GF-D8 (cell line): ENCODE measurements at places on chromosomes 3 and 15.

DNA sequence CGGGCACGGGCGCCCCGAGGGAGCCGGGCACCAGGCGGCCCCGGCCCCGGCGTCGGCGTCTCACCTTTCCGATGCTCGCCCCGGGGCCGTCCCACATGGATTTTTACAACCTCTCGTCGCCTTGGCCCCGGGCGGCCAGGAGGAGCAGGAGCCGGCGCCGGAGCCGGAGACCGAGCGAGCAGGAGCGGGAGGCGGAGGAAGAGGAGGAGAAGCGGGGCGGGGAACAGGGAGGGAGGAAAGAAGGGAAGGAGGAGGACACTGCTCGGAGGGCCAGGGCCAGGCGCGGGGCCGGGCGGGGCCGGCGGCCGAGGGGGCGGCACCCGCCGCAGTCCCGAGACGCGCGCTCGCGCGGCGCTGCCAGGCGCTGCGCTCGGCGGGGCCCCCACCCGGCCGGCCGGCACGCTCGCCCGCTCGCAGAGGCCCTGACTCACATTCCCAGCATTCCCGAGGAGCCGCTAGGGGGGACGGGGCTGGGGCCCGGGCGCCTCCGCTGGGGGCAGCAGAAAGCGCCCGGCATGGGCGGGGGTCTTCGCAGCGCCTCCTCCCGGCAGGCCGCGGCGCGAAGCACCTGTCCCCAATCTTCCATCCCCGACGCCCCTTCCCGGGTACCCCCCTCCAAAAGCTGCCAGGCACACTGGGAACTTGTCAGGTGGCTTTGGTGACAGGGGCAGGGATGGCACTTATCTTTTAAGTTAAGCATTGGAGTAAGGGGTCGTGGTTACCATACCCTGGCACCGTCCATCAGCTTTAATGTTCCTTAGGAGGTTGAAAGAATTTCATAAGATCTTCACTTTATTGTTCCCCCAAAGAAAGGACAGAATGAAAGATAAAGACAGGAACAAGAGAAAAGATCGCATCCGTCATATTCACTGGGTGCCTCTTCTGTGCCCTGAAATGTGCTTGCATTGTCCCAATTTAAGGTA lies at the start of gene ERC2:
TSS of gene ERC2 (minus strand) at position 284 of the 923 bp plus-strand sequence.
- DNase-seq: no peak

- DNase-seq: no peak
These were observed 126.0 kb upstream of the IQSEC1 start for GRCh38 chr3:13199006-13199776.

GRCh38 chr3:155682426-155683343 lies 62.2 kb downstream of the PLCH1 start:
- DNase-seq: no peak

GRCh38 chr3:72187131-72187530 lies 402.2 kb upstream of the PROK2 start:
- no peak for DNase-seq

GRCh38 chr3:127392156-127392490 lies 104.3 kb upstream of the PRR20G start:
- no peak for DNase-seq

DNA sequence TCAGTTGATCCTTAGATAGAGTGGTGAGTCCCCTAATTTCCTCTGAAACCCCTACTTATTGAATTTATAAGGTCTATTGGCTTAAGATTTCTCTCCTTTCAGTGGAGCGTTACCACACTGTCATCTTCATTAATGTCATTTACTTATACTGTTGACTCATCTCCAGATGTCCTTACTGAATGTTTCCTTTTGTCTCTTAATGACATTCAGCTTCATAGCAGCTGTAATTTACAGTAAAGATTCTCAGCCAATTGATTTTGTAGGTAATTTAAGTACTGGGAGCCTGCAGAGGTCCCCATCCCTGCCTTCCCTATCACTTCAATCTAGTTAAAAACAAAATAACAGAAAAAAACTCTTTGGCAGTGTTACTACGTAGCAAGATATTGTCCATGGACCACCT lies 18.8 kb downstream of the STX19 start:
- DNase-seq: no peak

DNA sequence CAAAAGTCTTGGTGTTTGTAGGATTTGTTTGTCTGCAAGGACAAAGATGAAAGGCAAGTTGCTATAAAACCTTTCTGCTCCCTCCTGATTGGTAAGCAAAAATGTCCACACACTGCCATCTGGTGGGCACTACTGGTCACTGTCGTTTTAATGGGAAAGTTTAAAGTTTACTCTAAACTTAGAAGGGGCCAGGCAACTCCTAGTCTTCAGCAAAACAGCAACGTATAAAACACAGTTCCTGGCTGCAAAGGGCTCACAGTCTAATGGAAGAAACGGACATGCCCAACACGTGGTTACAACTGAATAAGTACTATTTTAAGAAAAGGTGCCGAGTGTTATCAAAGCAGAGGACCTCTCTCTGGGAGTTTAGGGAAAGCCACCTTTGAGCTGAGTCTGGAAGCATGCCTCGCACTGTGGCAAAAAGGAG lies 23.7 kb upstream of the TPRG1 start:
- DNase-seq: no peak

DNA sequence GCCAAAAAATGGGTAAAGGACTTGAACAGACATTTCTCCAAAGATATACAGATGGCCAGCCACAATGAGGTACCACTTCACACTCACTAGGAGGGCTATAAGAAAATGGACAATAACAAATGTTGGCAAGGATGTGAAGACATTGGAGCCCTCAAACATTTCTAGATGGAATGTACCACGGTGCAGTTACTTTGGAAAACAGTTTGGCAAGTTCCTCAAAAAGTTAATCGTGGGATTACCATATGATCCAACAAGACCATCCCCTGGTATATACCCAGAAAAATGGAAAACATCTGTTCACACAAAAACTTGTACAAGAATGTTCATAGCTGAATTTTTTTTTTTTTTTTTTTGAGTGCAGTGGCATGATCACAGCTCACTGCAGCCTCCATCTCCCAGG lies 15.9 kb upstream of the HRH1 start:
- no peak for DNase-seq

GRCh38 chr3:55521064-55521737 lies 34.1 kb upstream of the WNT5A start:
- DNase-seq: no peak

- DNase-seq: no peak
These were observed 248.8 kb downstream of the SHOX2 start for GRCh38 chr3:157857440-157857839.

DNA sequence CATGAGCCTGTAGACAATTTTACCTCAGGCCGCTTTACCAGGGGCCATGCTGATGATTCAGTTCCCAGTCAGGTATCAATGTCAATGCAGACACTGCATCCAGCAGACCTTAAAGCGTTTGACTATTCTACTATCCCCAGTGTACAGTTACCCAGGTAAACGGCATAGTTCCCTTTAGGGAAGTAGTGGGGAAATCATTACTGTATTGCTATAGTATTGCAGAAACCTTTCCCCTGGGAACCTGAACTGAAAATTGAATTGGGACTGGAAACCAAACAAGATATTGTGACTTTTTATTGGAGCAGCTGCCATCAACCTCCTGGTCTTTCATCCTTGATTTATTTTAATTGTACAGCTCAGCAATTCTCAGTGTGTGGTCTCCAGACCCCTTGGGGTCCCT lies 6.6 kb upstream of the INAFM2 start:
- DNase-seq: no peak

DNA sequence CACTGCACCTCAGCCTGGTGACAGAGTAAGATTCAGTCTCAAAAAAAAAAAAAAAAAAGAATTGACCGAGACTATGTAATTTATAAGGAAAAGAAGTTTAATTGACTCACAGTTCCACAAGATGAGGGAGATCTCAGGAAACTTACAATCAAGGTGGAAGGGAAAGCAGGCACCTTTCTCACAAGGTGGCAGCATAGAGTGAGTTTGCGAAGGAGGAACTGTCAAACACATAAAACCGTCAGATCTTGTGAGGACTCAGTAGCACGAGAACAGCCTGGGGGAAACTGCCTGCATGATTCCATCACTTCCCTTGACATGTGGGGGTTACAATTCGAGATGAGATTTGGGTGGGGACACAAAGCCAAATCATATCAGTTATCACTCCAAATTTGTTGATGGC lies 380.9 kb downstream of the EDEM1 start:
- no peak for DNase-seq

GRCh38 chr3:74839566-74839965 lies 225.1 kb upstream of the CNTN3 start:
- no peak for DNase-seq

GRCh38 chr3:179036626-179037300 lies 34.8 kb downstream of the ZMAT3 start:
- no peak for DNase-seq

DNA sequence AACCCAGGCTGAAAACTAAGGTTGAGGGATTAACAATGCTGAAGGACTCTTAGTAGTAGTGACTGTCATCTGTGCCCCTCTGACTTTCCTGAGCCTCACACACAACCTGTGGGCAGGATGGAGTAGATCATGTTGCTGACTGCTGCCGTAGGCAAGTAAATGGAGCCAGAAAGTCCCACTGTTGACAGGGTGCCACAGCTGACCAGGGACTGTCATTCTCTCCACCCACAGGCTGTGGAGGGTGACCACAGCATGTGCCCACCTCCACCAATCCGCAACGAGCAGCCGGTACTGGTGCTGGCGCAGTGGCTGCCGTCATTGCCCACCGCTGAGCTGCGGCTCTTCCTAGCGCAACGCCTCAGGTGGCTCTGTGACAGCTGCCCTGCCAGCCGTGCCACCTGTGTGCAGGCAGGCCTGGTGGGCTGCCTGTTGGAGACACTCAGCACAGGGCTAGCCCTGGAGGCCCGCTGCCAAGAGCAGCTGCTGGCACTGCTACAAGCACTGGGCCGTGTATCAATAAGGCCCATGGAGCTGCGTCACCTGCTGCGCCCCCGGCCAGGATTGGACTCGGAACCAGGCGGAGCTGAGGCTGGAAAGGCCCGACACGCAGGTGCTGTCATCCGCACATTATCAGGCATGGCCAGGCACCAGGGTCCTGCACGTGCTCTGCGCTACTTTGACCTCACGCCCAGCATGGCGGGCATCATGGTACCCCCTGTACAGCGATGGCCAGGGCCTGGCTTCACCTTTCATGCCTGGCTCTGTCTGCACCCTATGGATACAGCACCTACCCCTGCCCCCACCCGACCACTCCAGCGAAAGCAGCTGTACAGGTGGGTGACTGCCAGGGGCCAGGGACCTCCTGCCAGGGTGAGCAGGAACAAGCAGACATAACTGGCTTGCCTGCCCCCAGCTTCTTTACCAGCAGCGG lies 15.6 kb downstream of the NBEAL2 start:
- no peak for DNase-seq

- DNase-seq: no peak
These were observed 33.6 kb upstream of the TMCC1 start for GRCh38 chr3:129927072-129927471.

- peak; percentile 83 for DNase-seq
These were observed at the start of gene RBSN for GRCh38 chr3:15098503-15099363. Gene RBSN (minus strand): TSS chr3:15099148. CDS start chr3:15096120, 3,028 bp downstream.

- no peak for DNase-seq
These were observed 17.8 kb downstream of the ACKR2 start for GRCh38 chr3:42827023-42827422.

- DNase-seq: no peak
These were observed 537.3 kb upstream of the NR2F2 start for GRCh38 chr15:95793231-95793630.

DNA sequence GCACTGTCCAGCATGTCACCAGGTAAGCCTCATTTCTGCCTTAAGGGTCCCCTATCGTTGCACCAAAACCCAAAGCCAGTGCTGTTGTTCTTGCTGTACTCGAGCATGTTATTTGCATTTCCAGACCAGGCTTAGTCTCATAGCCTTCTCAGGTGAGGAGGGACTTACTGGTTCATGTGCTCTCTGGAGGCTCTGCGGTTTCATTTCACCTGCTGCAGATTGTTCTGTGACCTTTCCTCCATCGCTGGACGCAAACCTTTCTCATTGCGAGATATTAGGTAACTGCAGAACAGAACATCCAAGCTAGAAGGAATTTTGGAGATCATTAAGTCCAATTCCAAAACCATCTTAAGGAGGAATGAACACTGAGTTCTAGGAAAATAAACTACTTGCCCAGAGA lies 187.3 kb upstream of the BCL6 start:
- no peak for DNase-seq

- DNase-seq: no peak
These were observed 407.1 kb downstream of the LSAMP start for GRCh38 chr3:116037954-116038911.

- DNase-seq: no peak
These were observed 47.5 kb upstream of the SSR3 start for GRCh38 chr3:156602424-156602823.

- no peak for DNase-seq
These were observed 627.1 kb upstream of the ADAMTS9 start for GRCh38 chr3:65314916-65315315.

- no peak for DNase-seq
These were observed 307.0 kb upstream of the ROPN1 start for GRCh38 chr3:124298951-124299350.

GRCh38 chr3:58880182-58880581 lies 169.6 kb downstream of the CFAP20DC start:
- no peak for DNase-seq

DNA sequence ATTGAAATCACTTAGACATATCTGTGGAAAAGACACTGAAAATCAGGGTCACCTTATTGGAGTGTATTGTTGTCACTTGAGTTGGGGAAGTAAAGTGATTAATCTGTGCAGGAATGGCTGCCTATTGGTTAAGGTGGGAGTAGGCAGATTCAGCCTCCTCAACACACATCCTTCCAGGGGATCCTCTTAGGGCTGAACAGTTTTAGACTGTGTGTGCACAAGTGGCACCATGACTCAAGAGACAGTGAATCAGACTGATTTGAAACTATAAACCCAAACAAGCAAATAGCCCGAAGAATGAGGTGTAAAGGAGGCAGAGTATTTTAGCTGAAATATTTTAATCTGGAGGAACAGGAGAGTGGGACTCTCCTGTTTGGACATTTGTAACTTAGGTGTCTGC lies 4.9 kb downstream of the ABHD17C start:
- no peak for DNase-seq

- no peak for DNase-seq
These were observed 74.8 kb downstream of the ADAMTS9 start for GRCh38 chr3:64612916-64613526.

DNA sequence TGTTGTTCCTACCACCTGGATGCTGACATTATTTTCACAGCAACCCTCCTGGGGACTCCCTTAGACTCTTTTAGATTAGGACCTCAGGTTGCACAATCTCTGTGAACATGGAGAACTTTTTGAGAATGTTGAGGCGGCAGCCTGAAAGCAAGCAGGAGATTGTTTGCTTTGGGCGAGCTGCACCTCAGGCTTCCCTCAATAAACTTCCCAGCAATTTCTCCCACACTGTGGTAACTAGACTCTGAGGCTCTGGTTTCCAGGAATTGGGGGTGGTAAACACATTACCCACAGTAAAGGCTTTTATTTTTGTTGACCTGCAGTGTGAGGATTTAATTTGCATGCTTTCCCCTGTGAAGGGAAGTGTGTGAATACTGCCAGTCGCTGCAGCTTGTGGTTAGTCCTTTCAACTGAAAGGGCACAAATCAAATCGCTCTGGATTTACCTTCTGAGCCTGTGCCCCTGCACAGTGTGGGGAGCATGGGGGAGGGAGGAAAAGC lies 35.2 kb upstream of the SIAH2 start:
- DNase-seq: no peak
